ENCODE measurements at places on chromosomes 16 and 17.

DNA sequence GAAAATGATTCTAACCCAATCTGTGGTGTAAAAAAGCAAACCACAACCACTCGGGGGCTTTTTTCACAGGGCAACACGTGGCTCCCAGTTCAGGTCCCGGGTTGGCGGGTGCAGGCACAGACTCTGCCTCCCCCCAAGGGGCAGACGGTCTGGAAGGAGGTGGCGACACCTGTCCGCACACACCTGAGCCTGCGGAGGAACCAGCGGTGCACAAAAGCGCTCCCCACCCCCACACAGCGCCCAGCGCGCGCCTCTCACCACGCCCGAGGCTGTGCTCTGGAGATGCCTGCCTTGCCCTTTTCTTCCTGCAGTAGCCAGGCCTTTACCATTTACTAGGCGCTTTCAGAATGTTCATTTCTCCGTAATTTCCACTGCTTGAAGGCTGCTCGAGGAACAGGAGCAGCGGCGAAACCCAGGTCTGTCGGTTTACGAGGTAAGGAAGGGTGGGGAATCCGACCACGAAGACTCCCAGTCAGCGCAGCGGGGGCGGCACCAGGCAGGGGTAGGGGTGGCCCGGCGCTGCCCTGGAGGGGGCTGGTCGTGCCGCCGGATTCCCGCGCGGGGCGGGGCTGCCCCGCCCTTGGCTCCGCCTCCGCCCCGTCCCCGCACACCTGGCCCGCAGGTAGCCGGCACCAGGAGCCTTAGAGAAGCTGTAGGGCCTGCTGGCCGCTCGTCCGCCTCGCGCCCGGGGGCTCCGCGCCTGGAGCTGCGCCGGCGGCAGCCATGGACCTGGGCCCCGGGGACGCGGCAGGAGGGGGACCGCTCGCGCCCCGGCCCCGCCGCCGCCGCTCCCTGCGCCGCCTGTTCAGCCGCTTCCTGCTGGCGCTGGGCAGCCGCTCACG lies at the start of gene USP43:
TSS of gene USP43 (plus strand) at position 608 of the 842 bp plus-strand sequence. CDS start at position 724, 116 bp downstream.
- no peak for DNase-seq

GRCh38 chr17:27882162-27882840 lies 10.9 kb downstream of the LYRM9 start:
- peak; percentile 13 for DNase-seq

DNA sequence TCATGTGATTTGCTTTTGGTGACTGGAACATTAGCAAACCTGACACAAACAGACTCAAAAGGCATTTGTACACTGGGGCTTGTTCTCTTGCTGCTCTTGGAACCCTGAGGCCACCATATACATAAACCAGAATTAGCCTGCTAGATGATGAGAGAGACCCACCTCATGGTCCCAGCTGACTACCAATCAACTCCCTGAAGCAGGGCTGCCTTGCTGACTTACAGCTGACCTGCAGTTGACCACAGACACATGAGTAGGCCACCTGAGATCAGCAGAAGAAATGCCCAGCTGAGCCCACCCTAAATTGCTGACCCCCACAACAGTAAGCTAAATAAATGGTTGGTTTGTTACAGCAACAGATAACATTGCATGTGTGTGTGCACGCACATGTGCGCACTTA lies 28.7 kb downstream of the BRIP1 start:
- no peak for DNase-seq

DNA sequence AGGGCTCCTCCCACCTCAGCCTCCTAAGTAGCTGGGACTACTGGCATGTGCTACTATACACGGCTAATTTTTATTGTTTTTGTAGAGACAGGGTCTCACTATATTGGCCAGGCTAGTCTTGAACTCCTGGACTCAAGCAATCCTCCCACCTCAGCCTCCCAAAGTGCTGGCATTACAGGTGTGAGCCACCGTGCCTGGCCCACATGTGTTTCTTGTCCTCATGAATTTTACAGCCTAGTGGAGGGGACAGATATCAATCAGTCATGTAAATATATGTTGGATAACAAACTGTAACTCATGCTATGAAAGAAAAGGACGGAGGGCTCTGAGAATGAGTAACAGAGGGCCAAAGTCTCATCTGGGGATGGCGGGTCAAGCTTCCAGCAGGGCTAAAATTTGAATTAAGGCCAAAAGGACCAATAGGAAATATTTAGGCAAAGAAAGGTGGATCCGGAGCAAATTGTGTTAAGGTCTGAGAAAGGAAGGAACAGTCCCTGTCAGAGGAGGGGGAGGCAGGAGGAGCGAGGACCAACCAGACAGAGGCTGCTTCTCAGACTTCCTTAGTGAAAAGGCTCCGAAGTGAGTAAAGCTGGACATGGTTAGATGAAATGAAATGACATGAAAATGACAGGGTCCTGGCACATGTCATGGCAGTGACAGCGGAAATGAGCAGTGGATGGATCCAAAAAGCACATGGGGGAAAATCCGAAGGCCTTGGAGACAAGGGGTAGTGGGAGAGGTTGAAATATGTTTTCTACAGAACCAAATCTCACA lies 3.8 kb downstream of the PDZD9 start:
- no peak for DNase-seq

GRCh38 chr17:78808163-78808562 lies 26.1 kb upstream of the CYTH1 start:
- no peak for DNase-seq

- no peak for DNase-seq
These were observed 19.9 kb downstream of the PLEKHG4 start for GRCh38 chr16:67299269-67299668.

DNA sequence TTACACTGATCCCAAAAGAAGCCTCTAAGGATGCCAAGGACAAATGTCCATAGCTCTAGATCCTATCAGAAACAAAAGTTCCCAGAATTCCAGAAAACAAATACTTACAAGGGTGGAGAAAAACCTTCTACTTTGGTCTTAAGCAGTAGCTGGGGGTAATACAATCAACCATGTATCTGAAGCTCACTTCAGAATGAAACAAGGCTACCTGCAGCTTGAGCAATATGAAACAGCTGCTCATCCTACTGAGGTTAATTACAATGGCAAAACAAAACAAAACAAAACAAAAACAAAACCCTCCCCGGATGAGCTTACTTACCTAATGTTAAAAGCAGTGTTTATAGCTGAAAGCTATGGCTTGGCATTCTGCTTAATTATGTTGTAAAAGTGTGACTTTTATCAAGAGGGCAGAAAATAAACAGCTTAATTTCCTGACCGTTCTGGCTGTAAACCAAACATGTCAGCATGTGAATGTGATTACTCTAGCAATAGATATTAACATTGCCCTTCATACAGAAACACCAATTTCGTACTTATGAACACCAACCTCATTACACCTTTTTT lies 10.5 kb downstream of the PDZD9 start:
- no peak for DNase-seq

All from NCI-H1694 (cell line).